ENCODE measurements at places on chromosomes 12 and 14. TPM values are rescaled to one million over a fixed set of nuclear protein-coding genes. Genes with fewer than 3 reads are reported as not detected.

KRT82 gene
- total RNA-seq: not detected

ACOT6 gene
- total RNA-seq: not detected

DNA sequence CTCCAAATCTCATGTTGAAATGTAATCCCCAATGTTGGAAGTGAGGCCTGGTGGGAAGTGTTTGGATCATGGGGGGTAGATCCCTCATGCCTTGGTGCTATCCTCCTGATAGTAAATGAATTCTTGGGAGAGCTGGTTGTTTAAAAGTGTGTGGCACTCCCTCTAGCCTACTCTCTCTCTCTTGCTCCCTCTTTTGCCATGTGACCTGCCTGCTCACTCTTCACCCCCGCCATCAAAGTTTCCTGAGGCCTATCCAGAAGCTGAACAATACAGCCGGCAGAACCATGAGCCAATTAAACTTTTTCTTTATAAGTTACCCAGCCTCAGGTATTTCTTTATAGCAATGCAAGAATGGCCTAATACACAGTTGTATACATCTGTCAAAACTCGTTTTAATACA lies 62.5 kb downstream of the BCL2L14 start:
- DNase-seq: no peak

- DNase-seq: no peak
Observed at GRCh38 chr12:123957196-123957595, 15.4 kb downstream of the CCDC92 start.

GRCh38 chr12:50695961-50696360 lies 67.9 kb upstream of the ATF1 start:
- no peak for DNase-seq

- DNase-seq: no peak
Observed at GRCh38 chr14:38964630-38965029, 138.4 kb downstream of the SEC23A start.
